ENCODE measurements at places on chromosomes 1 and 21.

DNA sequence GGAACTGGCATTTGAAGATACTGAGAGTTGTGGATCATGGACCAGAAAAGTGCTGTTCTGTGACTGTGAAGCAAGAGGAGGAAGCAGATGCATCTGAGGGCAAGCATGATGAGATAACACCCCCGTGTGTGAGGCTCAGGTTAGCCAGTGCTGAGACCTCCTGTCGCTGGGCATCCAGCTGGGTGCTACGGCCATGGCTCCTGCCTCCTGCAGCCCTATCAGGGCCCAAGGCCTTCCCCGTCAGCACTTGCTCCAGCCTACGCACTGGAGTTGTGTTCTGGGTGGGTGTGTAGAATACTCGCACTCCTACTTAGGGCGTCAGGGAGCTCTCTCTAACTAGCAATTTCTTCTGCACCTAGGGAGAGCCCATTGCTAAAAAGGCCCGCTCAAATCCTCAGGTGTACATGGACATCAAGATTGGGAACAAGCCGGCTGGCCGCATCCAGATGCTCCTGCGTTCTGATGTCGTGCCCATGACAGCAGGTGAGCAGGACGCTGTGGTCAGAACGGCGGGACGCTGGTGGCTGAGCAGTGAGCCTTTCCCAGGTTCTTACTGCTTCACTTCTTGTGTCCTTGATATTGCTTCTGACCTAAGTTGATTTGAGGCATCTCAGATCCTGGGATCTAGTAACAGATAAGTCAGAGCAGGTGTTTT lies 6.5 kb downstream of the PPIE start:
- DNase-seq, result no peak

DNA sequence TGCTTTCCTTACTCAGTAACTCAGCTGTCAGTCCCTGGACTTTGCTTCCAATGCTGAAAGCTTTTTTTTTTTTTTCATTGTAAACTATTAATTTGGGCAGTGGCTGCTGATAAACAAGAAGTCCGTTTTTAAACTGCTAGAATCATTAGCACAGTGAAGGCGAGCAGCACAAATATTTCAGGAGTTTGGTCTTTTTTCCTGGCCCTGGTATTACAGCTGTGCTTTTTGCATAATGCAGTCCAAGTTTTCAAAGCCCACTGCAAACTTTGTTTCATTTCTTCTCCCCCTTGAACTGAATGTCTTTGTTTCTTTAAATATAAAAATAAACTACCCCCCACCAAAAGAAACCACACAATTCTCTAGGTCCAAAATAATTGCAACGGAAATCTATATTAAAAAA lies 6.6 kb downstream of the GLIS1 start:
- no peak for DNase-seq

GRCh38 chr21:45104560-45104959 lies 30.2 kb downstream of the ADARB1 start:
- peak; percentile 66 for DNase-seq

DNA sequence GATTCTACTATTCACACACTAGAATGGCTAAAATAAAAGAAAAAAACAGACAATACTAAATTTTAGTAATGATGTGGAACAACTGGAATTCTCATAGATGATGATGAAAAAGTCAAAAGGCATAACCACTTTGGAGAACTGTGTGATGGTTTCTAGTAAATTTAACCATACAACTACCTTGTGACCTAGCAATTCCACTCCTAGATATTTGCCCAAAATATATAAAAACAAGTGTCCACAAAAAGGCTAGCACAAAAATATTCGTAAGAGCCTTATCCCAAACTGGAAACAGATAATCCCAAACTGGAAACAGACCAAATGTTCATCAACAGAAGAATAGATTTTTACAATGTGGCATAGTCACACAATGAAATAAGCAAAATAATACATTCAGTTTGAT lies 67.9 kb upstream of the PGBD5 start:
- no peak for DNase-seq

DNA sequence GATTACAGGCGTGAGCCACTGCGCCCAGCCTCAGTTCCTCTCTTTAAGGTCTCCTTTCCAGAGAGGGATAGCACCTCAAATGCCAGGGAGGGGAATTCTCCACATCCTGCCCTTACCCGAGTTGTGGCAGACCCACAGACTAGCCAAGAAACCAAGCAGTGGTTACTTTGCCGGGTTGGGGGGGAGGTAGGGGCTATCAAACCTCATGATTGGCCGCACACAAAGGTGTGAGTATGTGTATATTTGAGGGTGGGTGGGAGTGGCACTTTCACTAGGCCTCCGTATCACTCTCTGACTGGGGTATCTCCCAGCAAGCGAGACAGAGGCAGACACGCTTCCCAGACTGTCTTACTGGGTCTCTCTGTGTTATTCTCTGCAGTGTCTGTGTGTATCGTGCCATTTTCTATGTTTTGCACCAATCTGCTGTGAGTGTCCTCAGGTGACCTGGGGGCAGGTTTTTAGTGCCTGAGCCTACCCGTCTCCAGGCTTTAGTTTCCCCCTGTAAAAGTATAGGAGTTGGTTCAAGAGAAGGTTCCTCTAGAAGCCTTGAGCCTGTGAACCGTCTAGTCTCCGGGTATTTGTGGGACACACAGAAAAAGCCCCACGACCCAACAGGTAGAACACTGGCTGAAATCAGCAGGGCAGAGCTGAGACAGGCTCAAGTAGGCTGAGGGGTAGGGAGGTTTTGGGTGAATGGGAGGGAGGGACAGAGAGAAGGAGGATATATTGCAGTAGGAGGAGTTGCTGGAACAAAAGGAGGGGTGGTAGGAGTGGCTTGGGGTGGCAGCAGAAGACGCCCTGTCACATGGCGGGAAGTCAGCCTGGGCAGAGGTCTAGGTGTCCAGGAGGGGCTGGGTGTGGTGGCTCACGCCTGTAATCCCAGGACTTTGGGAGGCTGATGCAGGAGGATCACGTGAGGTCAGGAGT lies 10.3 kb downstream of the LMNA start:
- peak; percentile 66 for DNase-seq

GRCh38 chr1:202214089-202214843 lies 20.7 kb downstream of the LGR6 start:
- DNase-seq, result no peak

- no peak for DNase-seq
These were observed 139.6 kb downstream of the NAV1 start for GRCh38 chr1:201678264-201679101.

- DNase-seq, result no peak
These were observed 55.5 kb downstream of the CASQ2 start for GRCh38 chr1:115712911-115713609.

- DNase-seq, result no peak
These were observed 9.2 kb upstream of the TFF1 start for GRCh38 chr21:42375506-42375905.

GRCh38 chr1:29653886-29654450 lies 417.6 kb downstream of the PTPRU start:
- no peak for DNase-seq

- no peak for DNase-seq
These were observed 69.9 kb upstream of the SIPA1L2 start for GRCh38 chr1:232699814-232700213.

Measured in stimulated activated naive CD8-positive, alpha-beta T cell treated with anti-CD3 and anti-CD28 coated beads, Interleukin-15, Interleukin-2, amounts not matched to agents 100 U/mL and 50 U/mL, for 24 hours (primary cell).